ENCODE measurements at places on chromosomes 6 and 20.

DNA sequence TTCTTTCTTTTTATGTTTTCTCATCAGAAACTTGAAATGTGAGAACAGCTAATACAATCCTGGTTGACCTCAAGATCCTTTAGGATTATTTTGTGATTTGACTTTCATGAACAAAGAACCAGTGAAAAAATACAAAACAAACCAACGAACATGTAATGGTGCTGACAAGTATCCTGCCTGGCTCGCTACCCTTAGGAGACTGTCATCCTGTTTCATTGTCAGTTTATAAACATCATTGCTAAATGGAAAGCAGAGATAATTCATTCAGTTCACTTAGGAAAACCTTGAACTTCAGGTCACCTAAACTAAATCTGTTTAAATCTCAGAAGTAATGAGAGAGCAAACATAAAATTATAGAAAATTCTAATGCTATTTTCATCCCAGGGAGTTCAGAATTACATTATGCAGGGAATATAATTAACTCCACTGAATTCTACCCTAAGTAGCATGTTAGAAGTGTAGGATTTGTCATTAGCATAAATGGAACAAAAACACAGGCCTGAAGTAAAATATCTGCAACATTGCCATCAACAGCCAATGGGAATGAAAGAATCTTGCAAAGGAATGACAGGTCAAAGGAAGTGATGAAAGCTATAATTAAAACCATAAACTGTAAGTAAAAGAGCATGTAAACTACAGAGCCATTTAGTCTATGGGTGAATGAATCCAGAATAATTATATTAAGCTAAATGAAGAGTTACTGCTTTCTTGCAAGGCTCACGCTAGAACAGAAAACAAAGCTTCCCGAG lies 401.2 kb upstream of the MANEA start:
- no peak for DNase-seq

- DNase-seq, result no peak
Measured at GRCh38 chr20:19945732-19946670, 71.2 kb upstream of the NAA20 start.

DNA sequence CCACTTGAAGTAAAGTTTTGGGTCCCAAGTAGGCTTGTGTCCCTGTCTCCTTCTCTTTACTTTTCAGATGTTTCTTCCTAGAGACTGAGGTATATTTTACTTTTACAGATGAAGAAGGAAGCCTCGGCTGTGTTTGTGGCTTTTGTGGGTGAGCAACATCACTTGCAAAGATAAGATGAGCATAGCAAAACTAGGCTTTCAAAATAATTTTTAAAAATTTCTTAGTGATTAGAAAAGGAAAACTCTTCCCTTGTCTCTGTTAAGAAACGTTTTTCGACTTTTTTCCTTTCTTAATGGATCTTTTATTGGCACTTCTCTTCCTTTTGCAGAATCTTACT lies 7.6 kb downstream of the PTPN1 start:
- DNase-seq, result no peak

DNA sequence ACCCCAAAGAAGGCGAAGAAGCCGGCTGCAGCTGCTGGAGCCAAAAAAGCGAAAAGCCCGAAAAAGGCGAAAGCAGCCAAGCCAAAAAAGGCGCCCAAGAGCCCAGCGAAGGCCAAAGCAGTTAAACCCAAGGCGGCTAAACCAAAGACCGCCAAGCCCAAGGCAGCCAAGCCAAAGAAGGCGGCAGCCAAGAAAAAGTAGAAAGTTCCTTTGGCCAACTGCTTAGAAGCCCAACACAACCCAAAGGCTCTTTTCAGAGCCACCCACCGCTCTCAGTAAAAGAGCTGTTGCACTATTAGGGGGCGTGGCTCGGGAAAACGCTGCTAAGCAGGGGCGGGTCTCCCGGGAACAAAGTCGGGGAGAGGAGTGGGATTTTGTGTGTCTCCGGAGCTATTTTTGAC lies 69.6 kb downstream of the HFE start:
- DNase-seq, result peak; percentile 83

DNA sequence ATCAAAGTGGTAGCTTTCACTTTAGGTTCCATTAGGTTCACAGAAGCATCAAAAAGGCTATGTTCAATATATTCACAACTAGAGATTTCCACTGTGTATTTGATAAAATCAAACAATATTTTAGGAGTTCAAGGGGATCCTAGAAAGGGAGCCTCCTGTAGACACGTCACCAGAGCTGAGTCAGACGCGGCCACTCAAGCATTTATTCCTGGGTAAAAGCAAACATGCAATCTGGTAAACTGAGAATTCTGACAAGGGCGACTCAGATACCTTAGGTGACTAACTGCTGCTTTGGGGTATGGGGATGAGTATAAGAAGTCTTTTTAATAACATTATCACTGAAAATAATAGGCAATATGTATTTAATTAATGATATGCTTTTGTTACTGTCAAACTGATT lies 118.7 kb upstream of the HMGN3 start:
- no peak for DNase-seq

DNA sequence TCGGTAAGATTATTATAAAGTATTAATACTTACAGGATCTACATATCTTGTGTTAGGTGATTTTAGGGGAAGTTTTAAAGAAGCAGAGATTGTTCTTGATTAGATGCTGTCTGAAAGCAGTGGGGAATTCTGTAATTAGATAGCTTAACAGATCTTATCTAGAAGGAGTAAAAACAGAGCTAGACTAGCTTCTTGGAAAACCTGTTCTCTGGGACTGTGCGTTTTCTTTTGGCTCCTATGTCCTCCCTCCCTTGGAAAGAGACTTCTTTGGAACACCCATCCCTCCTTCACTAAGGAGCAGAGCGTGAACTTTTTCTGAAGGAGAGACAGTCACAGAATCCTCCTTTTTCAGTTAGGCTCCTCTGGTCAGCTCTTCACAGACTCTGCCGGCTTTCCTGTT lies 83.5 kb upstream of the ZNF184 start:
- DNase-seq, result no peak

GRCh38 chr20:60501048-60501447 lies 542.8 kb downstream of the CDH26 start:
- no peak for DNase-seq

- no peak for DNase-seq
Measured at GRCh38 chr6:88843040-88843439, 120.4 kb downstream of the RNGTT start.

Data from ureter (tissue), 1 donor.